ENCODE measurements at places on chromosomes 11 and 22. TPM values are rescaled to one million over a fixed set of nuclear protein-coding genes. Genes with fewer than 3 reads are reported as not detected.

GRCh38 chr22:46070803-46071450 is 79.4 kb upstream of the PPARA start:
- peak; percentile 92 for DNase-seq

DNA sequence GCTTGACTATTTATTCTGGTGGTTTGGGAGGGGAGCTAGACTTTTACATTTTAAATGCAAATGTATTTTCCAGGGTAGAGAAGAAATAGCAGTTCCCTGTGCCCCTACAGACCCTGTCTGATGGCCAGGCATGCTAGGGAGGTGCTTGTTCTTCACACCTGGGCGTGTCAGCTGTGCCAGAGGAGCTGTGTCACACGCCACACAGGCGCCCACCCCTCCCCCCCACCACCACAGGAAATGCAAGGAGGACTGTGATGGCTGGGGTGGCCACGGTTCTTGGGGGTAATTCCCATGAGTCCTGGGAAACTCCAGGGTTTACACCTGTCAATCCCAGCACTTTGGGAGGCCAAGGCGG is 82.2 kb downstream of the FLI1 start:
- DNase-seq: no peak

DNA sequence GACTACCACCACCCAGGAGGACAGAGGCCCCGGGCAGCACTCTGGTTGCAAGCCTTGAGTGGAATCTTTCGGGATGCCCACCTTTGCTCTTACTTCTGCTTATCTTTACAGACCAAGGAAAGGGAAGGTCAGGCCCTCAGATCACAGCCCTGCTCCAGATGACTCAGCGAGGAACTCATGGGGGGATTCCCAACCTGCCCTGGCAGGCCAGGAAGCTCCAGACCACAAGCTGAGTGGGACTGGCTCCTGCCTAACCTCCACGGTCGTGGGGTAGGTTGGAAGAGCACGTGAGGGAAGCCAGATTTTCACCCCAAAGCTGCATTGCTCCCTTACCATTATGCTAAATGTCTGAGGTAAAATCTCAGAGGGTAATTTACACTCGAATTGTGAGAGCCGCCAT is 11.8 kb downstream of the TBC1D10A start:
- DNase-seq: no peak

DNA sequence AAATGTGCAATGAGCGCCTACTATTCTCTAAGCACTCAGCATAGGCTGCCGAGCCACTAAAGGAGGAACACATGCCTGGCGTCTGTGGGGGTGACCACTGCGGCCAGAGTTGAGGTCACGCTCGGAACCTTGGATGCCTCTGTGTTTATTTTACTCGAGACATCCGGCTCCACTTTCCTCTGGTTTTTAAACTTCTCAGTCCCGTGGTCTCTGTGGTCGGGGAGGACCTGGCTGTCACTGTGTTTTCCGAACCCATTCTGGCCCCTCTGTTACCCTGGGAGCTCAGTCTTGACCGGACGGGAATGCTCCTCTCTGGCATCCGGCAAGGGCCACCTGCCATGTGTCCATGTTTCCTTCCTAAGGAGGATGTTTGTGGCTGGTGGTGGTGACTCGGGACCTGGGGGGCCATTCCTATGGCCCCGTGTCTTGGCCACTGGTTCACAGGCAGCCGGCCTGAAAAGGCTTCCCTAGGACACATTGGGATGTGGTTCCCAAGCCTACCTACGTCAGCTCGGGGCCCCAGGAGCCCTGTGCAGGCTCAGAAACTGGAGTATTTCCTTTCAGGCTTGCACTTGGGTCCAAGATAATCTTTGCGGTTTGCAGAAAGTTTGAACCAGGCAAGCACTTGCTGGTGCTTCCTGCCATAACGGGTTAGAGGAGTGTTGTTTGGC is 46.7 kb upstream of the PARVG start:
- peak; percentile 74 for DNase-seq

GRCh38 chr11:133895551-133895950 is 50.2 kb upstream of the SPATA19 start:
- no peak for DNase-seq

DNA sequence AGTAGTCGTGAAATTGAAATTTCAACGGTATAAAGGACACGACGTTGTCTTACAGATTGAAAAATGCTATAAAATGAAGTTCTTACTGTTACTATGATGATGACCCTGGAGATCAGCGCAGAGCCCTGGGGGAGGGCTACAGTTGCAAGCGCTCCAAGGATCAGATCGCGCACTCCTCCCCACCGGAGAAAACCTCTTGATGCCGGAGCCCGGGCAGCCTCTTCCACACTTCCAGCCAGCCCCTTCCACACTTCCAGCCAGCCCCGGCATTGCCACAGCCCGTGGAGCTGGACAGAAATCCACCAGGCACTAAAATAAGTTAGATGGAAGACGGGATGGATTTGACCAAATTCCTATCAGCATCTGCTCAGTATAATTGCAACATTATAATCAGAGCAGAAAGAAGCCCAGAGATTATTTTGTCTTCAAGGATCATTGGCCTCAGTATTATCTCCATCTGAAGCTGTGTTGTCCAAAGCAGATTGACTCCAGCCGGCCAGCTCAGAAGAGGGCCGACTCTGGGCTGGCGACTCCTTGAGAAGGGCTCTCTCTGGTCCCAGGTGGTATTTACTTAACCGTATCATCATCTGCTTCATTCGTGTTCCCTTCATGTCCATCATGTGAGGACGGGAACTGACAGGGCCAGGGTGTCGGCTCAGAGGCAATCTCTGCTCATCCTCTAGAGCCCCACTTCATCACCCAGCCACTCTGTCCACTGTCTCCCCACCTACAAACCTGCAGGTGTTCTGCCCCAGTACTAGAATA is 777 bp upstream of the MICAL3 start:
- DNase-seq: no peak

DNA sequence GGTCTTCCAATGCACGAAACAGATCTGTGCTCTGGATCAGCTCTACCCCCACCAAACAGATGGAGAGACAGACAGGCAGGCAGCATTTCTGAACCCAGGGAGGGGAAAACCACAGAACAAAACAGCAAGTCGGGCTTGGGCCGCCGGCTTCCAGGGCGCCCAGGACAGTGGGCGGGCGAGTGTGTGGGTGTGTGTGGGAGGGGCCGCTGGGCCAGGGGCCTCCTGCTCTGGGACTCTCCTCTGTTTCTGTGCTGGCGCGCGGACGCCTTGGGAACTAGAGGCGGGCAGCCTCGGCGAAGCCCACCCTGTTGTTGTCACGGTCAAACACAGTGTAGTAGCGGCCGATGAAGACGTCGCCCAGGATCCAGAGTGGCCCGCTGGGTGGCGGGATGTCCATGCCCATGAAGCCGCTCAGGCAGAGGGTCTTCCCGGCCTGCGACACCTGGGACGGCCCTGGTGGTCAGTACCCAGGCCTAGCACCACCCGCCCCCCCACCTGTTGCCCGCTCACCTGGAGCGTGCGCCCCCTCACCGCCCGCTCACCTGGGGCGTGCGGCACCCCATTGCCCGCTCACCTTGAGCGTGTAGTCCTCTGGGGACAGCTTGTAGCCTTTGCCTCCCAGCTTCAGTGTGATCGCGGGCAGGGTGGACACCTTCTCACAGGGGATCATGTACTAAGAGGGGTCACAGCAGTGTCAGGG is 3.0 kb upstream of the IFITM10 start:
- peak; percentile 53 for DNase-seq

DNA sequence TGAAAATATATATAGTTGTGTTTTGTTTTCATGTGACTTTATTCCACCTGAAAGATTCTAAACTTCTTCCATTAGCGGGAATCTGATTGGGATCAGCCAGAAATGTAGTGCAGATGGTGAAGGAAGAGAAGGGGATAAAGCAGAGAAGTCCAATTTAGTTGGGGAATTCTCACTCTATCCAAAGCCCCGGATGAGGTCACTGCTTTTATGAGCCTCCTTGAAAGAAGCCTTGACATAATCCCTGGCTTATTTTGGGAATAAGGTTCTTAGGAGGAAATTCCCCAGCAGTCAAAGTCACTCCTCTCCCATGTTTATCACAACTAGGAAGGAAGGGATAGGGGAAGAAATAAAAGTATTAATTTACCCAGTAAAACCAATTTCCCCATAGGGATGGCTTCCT is 41.1 kb downstream of the OSBP start:
- no peak for DNase-seq

DNA sequence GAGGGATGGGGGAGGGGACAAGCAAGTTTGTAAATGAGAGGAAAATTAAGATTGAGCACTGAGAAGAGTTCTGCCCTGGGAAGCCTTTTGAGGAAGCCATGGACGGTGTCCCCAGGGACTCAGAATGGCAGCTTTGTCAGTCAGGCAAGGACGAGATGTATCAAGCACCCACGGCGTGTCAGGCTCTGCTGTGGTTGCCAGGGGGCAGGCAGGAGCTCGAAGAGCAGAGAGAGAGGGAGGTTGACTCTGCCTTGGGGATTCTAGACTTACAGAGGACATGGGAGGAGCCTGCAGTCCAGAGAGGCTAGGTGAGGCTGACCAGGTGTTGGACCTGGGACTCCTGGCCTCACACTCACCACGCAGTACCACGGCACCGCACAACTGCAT is 29.1 kb upstream of the SYT7 start:
- DNase-seq: no peak

FAU gene
- 686 TPM for polyA plus RNA-seq

B3GAT1 gene
- polyA plus RNA-seq: 0.18 TPM

PNPLA3 gene
- polyA plus RNA-seq: 0.48 TPM

NOX4 gene
- polyA plus RNA-seq: 4.7 TPM

CTSW gene
- 0.79 TPM for polyA plus RNA-seq

Measured in right cardiac atrium (tissue), 5 donors.